ENCODE measurements at places on chromosomes 1 and 21.

GRCh38 chr21:25501462-25501861 is 105.8 kb downstream of the MRPL39 start:
- no peak for DNase-seq

GRCh38 chr1:45908611-45909140 is 105.3 kb downstream of the MAST2 start:
- no peak for DNase-seq

- DNase-seq: no peak
These were observed 6.6 kb downstream of the PEF1 start for GRCh38 chr1:31637915-31638673.

- no peak for DNase-seq
These were observed 209.0 kb downstream of the DYRK1A start for GRCh38 chr21:37575580-37575979.

- DNase-seq: no peak
These were observed 9.7 kb upstream of the AADACL4 start for GRCh38 chr1:12634156-12634555.

GRCh38 chr1:156422602-156423091 is 53.6 kb downstream of the RHBG start:
- DNase-seq: no peak

DNA sequence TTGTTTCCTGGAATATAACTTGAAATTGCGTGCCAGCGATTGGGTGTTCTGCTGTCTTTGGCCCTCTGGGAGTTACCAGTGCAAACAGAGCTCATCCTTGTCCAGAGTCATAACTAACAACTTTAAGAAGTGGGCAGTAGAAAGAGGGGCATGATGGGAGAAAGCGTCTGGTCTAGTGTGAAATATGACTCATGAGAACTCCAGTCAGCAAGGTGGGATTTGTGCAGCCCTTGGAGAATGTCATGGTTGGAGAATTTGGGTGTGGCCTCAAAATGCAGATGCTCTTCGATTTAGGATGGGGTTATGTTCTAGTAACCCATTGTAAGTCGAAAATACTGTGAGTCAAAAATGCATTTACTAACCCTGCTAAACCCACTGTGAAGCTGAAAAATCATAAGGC is 12.9 kb downstream of the ATP1B1 start:
- no peak for DNase-seq

GRCh38 chr1:58204284-58204683 is 342.2 kb downstream of the OMA1 start:
- DNase-seq: no peak

DNA sequence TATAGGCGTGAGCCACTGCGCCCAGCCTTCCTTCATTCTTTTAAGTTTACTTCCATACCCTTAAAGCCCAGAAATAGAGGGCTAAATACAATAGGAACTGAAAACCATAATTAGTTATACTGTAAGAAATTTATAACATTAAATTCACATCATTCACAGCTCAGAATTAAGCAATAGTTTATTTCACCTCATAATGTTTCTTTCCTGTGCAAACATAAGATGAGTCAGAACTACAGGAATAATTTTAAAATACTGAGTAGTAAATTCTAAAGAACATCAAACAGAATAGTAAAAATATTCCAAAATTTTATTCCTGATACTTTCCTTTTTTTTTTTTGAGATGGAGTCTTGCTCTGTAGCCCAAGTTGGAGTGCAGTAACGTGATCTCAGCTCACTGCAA is 24.1 kb downstream of the POGZ start:
- no peak for DNase-seq

GRCh38 chr1:217369271-217369981 is 261.5 kb downstream of the GPATCH2 start:
- DNase-seq: no peak

DNA sequence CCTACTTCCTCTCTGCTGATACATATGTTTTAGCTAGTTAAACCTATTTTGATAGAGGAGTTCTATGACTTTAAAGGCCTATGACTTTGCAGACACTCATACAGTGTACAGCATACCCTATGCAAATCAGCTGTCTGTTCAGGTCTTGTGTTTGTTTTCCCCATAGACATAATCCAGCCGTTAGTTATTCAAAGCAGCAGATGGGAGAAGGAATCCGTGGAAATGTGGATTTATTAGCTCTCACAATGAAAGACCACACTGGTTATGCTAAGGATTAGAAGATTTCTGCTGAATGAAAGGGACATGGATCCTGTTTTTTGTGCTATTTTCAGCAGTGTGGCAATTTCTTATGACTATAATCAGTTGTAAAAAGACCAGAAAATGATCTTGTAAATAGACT is 59.8 kb downstream of the MAST2 start:
- no peak for DNase-seq

DNA sequence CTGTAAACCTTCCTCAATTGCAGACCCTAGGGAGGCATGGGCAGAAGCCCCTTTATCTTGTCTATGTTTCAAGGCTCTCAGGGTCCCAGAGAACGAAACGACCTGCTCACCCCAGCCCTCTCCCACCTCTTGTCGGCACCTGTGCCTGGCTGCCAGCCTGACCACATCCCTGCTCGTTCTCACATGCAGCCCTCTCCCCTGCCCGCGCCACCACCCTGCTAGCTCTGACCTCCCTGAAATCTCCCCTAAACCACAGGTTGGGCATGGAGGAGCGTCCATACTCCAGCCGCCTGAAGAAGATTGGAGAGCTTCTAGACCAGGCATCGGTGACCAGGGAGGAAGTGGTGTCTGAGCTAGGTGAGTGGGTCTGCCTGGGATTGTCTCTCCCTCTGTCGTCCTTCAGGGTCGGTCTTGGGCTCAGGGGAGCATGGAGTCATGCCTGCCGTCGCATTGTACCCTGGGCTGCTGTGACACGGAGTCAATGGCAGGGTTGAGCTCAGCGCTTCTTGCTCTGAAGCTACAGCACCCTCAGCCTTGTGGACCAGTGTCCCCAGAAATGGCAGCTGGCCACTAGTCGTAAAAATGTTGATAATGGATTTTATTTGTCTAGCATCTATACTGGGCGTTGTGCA is 3.6 kb downstream of the ADPRS start:
- no peak for DNase-seq

- no peak for DNase-seq
These were observed 17.0 kb downstream of the MKNK1 start for GRCh38 chr1:46587069-46587468.

- no peak for DNase-seq
These were observed 41.5 kb downstream of the COLGALT2 start for GRCh38 chr1:183996040-183996384.

- DNase-seq: no peak
These were observed 52.5 kb downstream of the NFASC start for GRCh38 chr1:204923201-204923600.

DNA sequence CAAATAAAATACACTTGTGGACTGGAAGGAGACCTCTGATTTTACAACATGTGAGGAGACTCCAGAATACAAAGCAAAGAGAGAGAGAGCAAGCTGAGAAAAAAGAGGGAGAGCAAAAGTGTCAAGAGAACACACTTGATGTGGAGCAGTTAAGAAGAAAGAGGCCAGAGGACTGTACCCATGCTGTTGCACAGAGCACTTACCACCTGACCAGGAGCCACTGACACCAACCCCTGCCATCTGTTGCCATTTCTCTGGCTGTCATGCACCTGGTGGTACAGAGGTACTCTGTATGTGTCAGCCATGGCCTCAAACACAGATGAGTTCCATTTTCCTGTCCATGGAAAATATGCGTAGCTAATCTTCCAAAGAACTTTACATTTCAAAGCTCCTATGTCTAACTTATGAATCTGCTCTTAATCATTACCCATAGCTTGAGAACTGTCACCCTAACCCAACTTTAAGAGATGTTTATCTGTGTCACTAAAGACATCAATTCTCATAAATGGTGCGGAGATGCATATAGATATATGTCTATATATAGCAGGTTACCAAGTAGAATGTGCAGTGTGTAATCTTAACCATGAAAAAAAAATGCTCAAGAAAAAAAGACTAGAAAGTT is 32.8 kb upstream of the ABCD3 start:
- DNase-seq: no peak

DNA sequence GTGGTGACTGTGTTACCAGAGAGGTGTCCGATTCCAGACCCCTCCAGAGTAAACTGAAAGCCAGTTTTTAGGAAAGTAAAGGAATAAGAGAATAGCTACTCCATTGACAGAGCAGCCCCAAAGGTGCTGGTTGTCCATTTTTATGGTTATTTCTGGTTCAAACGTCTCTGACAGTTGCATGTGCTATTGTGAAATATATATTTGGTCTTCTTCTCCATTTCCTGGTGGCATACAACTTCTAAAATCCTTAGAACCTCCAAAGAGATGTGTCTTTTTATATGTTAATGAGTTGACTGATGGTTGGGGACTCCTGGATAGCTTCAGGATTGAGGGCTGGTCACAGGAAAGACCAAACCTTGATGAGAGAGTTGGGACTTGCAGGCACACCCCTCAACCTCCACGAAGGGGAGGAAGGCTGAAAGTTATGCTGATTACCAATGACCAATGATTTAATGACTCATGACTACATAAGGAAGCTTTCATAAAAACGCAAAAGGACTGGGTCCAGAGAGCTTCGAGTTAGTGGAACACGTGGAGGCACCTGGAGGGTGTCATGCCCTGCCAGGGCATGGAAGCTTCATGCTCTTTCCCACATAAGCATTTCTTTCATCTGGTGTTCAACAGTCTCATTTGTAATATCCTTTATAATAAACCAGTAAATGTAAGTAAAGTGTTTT is 100.7 kb downstream of the SLC16A1 start:
- no peak for DNase-seq

GRCh38 chr1:241596633-241597032 is 43.5 kb downstream of the CHML start:
- no peak for DNase-seq

DNA sequence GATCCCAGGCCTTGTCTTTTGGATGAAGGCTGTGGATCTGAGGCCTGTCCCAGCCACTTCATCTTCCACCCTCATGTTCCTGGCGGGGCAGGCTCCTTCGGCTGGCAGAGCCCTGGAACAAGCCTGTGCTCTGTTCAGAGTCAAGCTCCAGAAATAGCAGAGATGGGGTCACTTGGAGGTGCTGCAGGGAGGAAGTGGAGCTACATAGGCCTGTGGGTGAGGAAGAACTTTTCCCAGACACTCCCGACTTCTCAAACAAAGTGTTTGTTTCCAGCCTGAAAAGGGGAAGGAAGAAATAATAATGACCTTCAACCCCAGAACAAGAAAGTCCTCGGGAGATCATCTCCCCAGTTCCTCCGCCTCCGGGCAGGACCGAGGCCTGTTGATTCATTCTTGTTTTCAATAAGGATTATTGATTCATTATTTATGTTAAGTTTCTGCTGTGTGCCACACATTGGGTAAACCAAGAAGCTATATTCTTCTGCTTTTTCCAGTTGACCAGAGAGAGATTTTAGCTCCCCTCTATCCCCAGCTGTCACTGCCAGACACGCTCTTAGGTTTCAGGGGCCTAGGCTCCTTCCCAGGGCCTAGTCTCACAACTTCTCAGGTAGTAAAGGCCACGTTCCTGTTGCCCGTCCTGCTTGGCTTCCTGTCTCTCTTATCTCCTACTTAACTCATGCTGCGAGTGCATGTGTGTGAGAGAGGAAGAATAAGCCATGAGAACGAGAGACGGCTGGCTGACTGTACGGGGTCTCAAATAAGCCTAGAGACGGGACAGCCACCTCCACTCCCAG is 16.9 kb downstream of the IKBKE start:
- DNase-seq: no peak

DNA sequence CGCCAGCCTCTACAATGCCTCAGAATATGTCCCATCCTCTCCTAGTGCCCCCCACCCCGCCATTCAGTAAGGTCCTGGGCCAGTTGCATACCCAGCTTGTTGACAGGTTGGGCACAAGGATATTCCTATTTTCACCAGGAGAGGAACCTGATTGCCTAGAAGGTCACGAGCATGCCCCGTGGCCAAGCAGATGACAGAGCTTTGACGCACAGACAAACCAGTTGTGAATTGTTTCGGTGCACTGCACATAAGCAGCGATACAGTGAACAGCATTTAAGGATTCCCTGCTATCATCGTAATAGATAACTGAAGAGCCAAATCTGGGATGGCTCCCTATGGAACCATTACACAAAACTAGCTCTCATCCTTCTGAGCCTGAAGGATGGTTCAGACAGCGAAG is 3.4 kb downstream of the LELP1 start:
- no peak for DNase-seq

DNA sequence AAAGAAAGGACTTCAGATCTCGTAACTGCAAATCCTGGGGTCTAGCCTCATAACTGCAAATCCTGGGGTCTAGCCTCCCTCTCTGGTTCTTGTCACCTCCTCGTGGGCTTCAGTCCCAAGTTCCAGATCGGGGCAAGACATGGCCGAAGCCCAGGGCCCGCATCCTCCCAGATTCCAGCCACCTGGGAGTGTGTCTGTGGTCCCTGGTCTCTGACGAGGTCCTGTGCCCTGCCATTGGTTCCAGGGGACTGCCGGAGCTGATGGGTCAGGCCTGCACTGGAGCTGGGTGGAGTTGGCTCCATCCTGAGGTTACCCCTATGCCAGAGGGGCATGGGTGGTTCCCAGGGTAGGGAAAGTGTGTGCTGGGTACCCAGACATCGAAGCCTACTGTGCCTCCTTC is 17.7 kb upstream of the C1orf174 start:
- no peak for DNase-seq

- no peak for DNase-seq
These were observed 20.0 kb upstream of the CNN3 start for GRCh38 chr1:94946886-94947285.

- no peak for DNase-seq
These were observed 12.6 kb downstream of the NHLH2 start for GRCh38 chr1:115828101-115829022.

GRCh38 chr1:54987427-54987826 is 7.0 kb downstream of the TMEM61 start:
- no peak for DNase-seq

- no peak for DNase-seq
These were observed 44.8 kb downstream of the LHX9 start for GRCh38 chr1:197961933-197962332.

DNA sequence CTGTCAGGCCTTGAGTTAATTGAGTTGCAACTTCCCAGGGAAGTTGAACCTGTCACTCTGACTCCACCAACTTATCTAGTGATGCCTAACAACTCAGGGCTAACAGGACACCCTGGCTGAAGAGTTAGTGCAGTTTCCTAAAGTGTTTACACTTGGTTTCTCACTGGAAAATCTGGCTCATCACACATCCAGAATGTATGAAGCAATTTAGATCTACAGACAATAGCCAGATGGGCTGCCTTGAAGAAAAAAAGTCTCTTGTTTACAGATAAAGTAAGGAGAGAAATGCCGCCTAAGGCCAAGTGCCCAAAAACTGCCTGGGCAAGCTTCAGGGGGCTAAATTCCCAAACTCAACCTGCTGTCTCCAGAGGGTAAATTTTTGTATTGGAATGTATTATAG is 446.3 kb upstream of the NCAM2 start:
- no peak for DNase-seq

DNA sequence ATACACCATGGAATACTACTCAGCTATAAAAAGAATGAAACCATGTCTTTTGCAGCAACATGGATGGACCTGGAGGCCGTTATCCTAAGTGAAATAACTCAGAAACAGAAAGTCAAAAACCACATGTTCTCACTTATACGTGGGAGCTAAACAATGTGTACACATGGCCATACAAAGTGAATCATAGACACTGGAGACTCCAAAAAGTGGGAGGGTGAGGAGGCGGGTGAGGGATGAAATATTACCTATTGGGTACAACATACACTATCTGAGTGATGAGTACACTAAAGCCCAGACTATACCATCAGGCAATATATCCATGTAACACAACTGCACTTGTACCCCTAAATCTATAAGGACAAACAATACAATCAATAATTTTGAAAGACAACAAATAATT is 39.5 kb upstream of the FAM20B start:
- no peak for DNase-seq

Data from erythroblast (primary cell).